ENCODE measurements at places on chromosomes 16 and 17.

DNA sequence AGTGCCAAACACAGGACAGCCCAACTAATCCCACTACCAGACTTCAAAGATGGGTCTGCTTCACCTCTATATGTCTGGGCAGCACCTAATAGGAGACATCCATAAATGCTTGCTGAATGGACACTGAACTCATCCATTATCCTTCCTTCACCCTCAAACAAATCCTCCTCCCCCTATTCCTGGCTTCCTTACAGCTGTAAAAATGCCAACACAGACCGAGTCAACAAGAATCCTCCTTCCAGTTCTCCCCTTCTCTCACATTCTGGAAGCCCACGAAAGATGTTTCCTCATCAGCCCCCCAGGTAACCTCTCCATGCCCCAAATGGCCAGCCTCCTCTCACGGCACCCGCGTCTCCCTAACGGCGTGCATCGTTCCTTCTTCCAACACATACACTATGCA, 12.3 kb downstream of the PELP1 start:
- H3K27me3 ChIP-seq = no peaks in the 10 kb centered on the region
- peaks cover 17% of the 10 kb centered on the region for H3K4me1 ChIP-seq
- H3K4me3 ChIP-seq = no peak overlapping the region
- H3K27ac ChIP-seq = no peak overlapping the region

GRCh38 chr17:45261577-45262515, at the start of gene SPATA32:
SPATA32 (minus strand) TSS chr17:45262094; CDS start chr17:45262016, 78 bp downstream.
- H3K36me3 ChIP-seq = peaks cover 33% of the 10 kb centered on the region
- peak within 1 kb of the TSS; percentile 75 for H3K4me3 ChIP-seq
- peak; percentile 56 for DNase-seq
- peaks cover 37% of the 10 kb centered on the region for H3K4me1 ChIP-seq
- H3K27ac ChIP-seq = peak within 1 kb of the TSS; percentile 65

GRCh38 chr17:32876417-32877163, at the start of gene MYO1D:
MYO1D (minus strand) TSS chr17:32877124; CDS start chr17:32876872, 252 bp downstream.
- peak within 1 kb of the TSS; percentile 63 for H3K27ac ChIP-seq
- peaks cover 11% of the 10 kb centered on the region for H3K4me1 ChIP-seq
- H3K27me3 ChIP-seq = no peaks in the 10 kb centered on the region
- no peaks in the 10 kb centered on the region for H3K36me3 ChIP-seq
- H3K4me3 ChIP-seq = peak within 1 kb of the TSS; percentile 54

DNA sequence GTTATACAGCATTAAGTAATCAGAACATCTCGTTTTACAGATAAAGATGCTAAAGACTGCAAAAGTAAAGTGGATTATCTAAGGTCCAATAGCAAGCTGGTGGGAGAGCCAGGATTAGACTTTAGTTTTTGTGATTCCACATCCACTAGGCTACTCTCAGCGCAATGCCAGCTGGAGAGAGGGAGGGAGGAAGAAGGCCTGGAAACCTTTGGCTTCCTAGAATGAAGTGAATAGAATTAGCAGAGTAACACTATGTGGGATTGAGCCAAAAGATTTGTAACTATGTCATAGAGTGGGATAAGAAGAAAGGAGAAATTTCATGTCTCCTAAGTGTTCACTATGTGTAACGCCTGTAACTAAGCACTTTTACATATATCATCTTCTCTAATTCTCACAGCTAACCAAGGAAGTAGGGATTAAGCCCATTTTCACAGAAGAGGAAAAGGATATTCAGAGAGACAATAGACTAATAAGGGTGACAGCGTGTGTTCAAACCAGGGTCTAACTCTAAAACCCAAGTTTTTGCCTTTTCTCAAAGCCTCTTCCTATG, 25.4 kb upstream of the NSRP1 start:
- peaks cover 3% of the 10 kb centered on the region for H3K27me3 ChIP-seq
- DNase-seq = no peak
- peaks cover 6% of the 10 kb centered on the region for H3K4me1 ChIP-seq
- H3K4me3 ChIP-seq = no peak overlapping the region
- H3K36me3 ChIP-seq = no peaks in the 10 kb centered on the region

DNA sequence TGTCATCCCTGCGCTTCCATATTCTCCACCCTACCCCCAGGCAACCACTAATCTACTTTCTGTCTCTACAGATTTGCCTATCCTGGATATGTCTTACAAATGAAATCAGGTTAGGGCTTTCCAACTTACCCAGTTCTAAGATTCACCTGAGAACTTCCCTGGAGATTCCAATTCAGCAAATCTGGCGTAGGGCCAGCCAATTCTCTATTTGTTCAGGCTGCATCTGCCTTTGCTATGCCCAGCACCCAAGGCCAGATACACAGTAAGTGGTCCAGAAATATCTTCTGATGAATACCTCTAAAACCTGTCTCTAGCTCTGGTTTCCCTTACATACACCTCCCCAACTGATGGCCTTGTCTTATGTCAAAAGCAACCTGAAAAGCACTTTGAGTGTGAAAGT, 10.4 kb upstream of the CTCF start:
- no peak overlapping the region for H3K4me3 ChIP-seq
- no peaks in the 10 kb centered on the region for H3K27me3 ChIP-seq
- H3K27ac ChIP-seq = peak overlapping the region; percentile 10
- H3K36me3 ChIP-seq = no peaks in the 10 kb centered on the region
- DNase-seq = no peak

DNA sequence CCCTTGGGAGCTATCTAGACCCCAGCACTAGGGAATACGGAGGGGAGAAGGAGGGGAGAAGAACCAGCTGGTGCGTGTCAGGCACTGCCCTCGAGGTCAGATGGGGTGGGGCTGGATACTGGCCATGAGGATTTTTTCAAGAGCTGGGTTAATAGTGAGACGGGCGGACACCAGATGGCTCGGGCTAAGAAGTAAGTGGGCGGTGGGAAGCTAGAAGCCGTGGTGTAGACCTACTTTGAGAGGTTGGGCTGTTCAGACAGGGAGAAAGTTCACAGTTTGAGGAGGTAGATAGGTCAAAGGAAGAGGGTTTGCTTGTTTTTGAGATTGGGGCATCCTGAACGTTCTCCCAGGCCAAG, 303.8 kb downstream of the SEC14L1 start:
- peaks cover 9% of the 10 kb centered on the region for H3K36me3 ChIP-seq
- no peaks in the 10 kb centered on the region for H3K27me3 ChIP-seq
- H3K4me1 ChIP-seq = peaks cover 100% of the 10 kb centered on the region
- DNase-seq = no peak
- H3K4me3 ChIP-seq = peak overlapping the region; percentile 55

- no peaks in the 10 kb centered on the region for H3K27me3 ChIP-seq
- H3K4me1 ChIP-seq = no peaks in the 10 kb centered on the region
- H3K27ac ChIP-seq = no peak overlapping the region
These were observed 39.7 kb downstream of the B9D1 start for GRCh38 chr17:19322861-19323260.

DNA sequence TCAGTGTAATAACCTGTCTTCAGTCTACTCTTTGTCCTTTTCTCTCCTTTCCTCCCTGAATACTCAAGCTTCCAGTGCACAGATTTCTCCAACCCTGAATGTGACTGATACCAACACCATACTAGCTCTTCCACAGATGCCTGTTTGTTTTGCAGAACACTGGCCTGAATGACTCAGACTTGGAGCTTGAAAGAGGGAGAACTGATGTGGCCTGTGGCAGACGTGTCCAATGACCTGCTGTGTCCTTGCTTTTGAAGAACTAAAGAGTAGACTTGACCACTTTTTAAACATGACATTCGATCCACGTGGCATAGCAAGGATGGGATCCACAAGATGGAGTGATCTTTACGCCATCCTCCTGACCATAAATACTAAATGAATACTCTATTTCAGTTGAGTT, 361.0 kb downstream of the WWOX start:
- no peaks in the 10 kb centered on the region for H3K4me1 ChIP-seq
- no peaks in the 10 kb centered on the region for H3K27me3 ChIP-seq
- no peak for DNase-seq
- no peaks in the 10 kb centered on the region for H3K36me3 ChIP-seq

All from CD4-positive, alpha-beta T cell (primary cell).